GM03348 (cell line): ENCODE measurements at places on chromosomes 1 and 21.

DNA sequence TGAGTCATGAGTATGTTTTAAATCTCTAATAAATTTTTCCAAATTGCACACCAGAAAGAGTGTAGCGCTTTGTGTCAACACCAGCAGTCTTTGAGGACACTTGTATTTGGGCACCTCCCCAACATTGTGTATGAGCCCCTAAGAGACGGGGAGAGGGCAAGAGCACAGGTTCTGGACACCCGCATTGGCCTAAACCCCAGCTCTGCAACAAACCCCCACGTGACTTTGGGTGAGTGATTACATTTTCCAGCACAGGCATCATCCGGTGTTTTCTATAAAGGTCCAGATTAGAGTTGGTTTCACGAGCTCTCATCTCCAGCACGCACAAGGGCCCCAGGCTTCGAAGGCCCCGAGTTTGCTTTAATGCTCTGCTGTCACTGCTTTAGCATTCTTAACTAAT lies 66.3 kb upstream of the SLC45A1 start:
- DNase-seq, result no peak

GRCh38 chr1:939511-940106 lies 15.9 kb downstream of the SAMD11 start:
- DNase-seq, result no peak

- no peak for DNase-seq
Observed at GRCh38 chr21:23601549-23601948, 2005.7 kb downstream of the MRPL39 start.

GRCh38 chr1:98260839-98261238 lies 340.0 kb upstream of the DPYD start:
- no peak for DNase-seq

DNA sequence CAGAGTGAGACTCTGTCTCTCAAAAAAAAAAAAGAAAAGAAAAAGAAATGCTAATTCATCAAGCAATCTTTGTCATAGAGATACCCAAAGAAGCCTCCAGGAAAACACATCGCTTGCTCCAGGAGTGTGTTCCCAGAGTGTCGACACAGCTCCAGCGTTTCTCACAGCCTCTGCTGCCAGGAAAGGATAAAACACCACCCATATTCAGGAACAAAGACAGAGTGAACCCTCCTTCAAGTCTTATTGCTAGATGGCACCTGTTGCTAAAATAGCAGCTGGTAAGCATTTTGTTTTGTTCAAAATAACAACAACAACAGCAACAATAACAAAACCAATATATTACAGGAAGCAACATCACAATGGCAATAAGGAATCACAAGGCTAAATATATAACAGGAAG lies 3.1 kb downstream of the ILDR2 start:
- no peak for DNase-seq

DNA sequence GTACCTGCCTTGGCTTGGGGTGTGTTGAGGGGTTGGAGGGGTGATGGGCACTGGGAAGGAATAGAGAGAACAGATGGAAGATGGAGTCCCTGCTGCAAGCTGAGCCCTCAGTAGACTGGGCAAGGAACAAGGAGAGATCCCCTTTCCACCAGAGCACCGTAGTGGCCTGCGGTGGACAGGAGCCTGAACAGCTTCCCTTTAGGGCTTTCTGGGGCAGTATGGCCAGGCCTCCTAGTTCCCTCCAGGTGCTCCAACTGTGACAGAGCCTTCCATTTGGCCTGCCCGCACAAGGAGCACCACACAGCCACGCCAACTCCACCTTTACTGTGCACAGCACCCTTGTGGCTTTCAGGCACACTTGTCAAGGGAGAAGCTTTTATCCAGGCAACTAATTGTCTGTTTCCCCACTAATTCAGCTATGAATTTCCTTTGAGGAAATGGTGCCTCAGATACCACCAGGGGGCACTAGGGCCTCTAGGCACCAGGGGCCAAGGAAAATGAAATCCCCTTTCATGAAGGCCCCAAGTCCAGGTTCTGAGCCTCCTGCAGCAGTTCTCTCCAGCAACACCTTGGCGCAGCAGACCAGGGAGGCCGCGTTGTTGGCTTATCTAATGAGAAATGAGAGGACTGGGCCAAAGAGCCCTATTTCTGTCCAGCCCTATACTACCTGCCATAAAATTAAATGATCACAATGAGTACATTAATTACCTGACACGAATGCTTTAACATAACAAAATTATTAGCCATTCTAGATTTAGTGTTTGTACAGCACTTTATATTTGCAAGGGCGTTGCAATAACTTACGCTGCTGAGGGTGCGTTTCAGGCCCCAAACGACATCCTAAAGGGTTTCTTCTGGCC lies 23.1 kb upstream of the ERI3 start:
- DNase-seq, result peak; percentile 82

- DNase-seq, result no peak
Observed at GRCh38 chr1:234614081-234614489, 4.1 kb upstream of the IRF2BP2 start.

- no peak for DNase-seq
Observed at GRCh38 chr1:243942196-243943150, 92.4 kb upstream of the AKT3 start.

- DNase-seq, result no peak
Observed at GRCh38 chr1:97365026-97365425, 555.8 kb downstream of the DPYD start.

DNA sequence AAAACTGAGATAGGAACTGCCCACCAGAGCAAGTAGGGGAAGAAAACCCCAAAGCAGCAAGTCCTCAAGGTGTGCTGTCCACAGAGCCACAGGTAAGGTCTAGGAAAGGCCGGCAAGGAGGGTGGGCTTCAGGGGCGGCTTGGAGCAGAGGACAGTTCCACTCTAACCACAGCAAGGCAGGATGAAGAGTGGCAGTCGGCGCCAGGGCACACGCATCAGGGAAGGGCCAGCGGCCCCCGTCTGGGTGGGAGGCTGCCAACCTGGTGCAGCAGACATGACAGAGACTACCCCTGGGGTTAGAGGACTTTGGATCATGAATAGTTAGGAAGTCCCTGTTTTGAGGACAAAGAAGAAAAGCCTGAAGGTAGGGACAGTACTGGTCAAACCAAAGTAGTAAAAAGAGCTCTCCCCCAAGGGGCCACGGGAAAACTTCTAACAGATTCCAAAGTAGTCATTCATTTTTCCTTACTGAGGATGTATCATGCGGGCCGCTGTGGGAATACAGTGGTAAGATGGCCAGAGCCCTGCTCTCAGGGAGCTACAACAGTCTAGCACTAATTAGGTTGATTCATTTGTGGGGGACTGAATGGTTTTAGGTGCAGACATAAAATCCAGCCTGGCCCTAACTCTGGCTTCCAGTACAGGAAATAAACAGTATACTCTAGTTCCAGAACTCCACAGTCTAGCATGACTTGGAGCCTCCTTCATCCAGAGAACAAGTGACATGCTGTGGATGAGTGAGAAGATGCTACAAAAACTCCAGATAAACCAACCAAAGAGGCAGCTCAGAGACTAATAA lies 3.5 kb upstream of the RAP1GAP start:
- peak; percentile 50 for DNase-seq

- DNase-seq, result no peak
Observed at GRCh38 chr1:186496171-186496851, 35.4 kb upstream of the PDC start.

GRCh38 chr1:234302354-234302962 lies 70.8 kb upstream of the COA6 start:
- no peak for DNase-seq

DNA sequence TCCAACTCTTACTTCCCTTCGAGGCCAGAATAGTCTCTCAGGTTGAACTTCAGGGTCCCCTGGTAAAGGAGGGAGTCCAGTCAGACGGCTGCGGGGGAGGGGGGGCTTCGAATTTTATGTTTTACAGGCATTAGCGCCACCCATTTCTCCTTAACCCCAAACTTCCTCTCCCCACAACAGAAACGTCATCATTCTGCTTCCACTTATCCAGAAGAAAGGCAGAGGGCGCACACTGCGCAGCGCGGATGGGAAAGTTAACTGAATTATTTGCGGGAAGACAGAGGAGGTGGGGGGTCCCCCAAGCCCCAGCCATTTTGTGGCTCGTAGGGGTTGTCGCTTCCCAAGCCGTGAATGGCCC lies 529 bp upstream of the PRMT2 start:
- DNase-seq, result peak; percentile 77

DNA sequence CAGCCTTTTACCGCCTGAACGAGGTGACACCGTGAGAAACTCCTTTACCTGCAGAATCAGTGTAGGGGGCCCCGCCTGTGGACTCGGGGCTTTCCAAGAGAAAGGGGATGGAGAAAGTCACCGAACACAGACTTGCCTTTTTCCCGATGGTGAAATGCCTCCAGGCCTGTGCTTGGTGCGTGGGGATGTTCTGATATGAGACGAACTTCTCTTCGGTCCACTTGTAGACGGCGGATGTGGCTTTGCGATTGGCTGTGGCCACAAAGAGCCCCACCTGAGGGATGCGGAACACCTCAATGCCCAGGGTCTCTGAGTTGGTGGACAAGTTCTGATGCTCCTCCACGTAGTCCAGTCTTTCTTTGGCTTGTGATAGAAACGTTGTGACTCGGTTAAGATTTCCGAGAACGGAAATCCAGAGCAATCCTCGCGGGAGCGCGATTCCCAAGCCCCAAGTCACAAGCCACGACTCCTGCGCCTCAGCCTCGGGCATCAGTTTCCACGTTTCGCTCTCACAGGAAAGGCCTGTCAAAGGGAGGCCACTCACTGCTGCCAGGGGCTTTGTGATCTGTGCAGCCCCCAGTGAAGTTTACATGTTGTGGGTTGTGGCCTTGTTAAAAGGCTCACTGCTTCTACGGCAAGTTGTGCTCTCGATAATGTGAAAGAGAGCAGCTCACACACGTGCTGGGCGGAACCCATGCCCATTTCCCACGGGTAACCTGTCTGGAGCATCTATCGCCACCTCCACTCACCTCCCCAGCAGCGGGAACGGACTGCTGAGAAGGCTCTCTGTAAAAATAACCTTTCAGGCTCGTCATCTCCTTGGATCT lies 12.6 kb downstream of the KRTAP10-1 start:
- DNase-seq, result no peak

DNA sequence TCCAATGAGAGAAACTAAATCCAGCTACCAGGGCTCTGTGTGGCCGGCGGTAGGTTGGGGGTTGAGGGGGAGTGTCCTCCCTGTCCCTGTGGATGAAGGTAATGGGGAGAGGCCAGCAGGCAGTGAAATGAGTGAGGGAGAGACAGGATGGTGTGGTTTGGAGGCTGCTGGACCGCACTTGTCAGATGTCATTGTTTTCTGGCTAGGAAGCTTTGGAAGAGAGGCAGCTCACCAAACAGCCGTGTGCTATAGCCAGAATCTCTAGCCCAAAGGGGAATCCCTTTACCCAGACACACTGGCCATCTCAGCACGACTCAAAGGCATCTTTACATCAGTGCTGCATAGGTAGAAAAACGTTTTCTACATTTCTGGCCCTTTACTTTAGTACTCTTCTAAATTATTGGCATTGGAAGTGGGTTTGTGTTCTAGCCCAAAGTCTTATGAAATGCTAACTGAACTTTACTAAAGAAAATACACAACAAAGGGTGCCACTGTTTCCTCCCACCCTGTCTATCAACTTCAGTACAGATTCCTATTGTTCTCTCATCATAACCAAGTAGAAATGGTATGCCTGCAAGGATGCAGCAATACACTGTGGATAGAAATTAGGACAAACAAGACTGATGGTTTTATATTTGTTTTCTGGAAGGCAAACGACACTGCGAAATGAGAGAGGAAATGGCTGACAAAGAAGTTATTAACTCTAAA lies 95.9 kb upstream of the COA6 start:
- no peak for DNase-seq

DNA sequence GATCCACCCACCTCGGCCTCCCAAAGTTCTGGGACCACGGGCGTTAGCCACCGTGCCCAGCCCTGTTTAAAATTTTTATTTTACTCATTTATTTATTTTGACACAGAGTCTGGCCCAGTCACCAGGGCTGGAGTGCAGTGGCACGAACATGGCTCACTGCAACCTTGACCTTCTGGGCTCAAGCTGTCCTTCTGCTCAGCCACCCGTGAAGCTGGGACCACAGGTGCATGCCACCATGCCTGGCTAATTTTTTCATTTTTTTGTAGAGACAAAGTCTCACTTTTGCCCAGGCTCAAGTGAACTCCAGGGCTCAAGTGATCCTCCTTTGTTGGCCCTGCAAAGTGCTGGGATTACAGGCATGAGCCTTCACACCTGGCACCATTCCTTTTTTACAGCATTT lies 27.5 kb upstream of the DNAJC6 start:
- DNase-seq, result no peak
